ENCODE measurements at places on chromosomes 13 and 19.

DNA sequence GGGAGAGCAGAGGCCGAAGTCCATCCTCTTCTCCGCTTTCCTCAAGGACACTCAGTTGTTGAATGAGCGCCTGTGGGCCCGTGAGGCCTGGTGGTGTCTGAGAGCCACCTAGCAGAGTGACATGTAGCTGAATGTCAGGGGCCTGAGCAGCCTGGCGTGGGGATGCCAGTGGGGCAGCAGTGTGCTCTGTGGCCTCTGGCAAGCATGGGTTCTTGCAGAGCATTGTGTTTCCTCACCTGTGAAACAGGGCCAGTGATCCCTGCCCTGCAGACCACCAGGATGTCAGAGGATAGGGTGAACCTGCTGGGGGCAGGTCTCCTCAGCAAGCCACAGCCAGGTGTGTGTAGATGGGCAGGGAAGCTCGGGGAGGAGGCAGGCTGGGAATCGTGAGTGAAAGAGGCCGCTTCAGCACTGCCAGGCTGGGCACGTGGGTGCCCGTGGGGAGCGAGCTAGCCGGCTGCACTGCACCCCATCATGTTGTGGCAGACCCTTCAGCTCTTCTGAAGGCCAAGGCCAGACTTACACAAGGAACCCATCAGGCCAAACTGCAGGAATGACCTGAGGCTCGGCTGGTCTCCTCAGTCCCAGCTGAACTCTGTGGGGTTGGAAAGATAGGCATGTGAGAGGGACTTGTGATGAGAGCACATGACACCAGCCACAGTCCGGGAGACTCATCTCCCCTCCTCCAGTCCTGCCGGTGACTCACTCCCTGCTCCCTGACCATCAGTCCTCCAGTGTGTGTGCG lies 5.0 kb downstream of the PPP1R37 start:
- DNase-seq, result no peak

GRCh38 chr13:96781141-96781540 lies 213.1 kb downstream of the OXGR1 start:
- DNase-seq, result no peak

GRCh38 chr13:27026396-27026795 lies 145.2 kb downstream of the USP12 start:
- no peak for DNase-seq

- DNase-seq, result no peak
Observed at GRCh38 chr13:95222733-95223018, 78.6 kb downstream of the ABCC4 start.

DNA sequence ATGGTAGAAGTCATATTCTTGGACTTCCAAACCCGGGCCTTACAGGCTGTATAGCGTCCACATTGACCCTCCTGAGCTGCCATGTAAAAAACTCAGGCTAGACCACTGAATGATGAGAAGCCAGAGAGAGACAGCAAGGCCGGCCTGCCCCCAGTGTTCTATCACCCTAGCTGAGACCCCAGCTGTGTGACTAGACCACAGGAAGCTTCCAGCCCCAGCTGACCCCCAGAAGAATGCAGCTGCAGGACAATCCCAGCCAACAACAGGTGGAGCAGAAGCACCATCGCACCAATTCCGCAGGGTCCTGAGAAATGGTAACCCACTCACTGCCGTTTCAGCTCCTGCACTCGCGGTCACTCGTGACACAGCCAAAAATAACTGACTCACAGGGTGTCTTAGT lies 2.9 kb upstream of the ATP11A start:
- no peak for DNase-seq

- no peak for DNase-seq
Observed at GRCh38 chr13:28753946-28754345, 35.2 kb upstream of the SLC46A3 start.

GRCh38 chr13:69291292-69291906 lies 816.2 kb upstream of the ATXN8OS start:
- DNase-seq, result no peak

- no peak for DNase-seq
Observed at GRCh38 chr19:55146705-55147273, 2.2 kb downstream of the TNNT1 start.

- DNase-seq, result no peak
Observed at GRCh38 chr19:2978166-2978767, 903 bp downstream of the TLE6 start.

- no peak for DNase-seq
Observed at GRCh38 chr19:47003611-47004465, 15.8 kb upstream of the NPAS1 start.

DNA sequence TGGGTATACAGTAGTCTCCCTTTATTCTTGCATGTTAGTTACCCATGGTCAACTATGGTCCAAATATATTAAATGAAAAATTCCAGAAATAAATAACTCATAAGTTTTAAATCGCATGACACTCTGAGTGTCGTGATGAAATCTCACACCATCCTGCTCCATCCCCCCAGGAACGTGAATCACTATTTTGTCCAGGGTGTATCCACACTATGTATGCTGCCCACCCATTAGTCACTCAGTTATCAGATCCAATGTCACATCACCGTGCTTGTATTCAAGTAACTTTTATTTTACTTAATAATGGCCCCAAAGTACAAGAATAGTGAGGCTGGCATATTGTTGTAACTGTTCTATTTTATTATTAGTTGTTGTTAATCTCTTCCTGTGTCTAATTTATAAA lies 115.8 kb upstream of the SERP2 start:
- no peak for DNase-seq

DNA sequence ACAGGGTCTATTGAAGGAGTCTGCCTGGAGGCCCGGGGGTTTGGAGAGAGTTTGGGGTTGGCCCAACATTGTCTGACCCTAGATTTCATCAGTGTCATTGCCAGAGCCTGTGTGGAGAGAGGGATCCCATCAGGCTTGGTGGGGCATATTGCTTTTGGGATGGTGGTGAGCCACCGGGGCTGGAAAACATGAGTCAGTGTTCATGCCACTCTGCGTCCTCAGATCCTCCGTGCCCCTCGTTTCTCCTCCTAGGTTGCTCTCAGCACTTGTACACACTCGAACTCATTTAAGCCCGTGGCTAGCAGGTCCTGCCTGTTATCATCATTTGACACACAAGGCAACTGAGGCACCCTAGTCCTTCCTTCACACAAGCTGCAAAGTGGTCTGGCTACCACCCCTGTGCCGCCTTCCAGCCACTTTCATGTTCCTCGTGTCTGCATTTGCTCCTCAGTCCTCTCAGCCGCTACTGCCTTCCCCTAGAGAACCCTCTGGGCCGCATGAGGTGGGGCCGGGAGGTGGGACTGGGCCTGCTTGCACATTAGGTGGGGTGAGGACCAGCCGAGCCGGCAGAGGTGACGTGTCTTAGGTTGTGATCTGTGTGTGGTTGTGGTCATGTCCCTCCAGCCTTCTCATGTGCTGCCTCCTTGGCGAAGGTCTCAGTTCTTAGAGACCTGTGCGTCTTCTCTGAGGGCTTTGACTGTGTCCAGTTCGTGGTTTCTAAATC lies 3.6 kb downstream of the NACC1 start:
- DNase-seq, result no peak

- no peak for DNase-seq
Observed at GRCh38 chr19:12751635-12752034, at the start of gene BEST2. TSS of gene BEST2 (plus strand) at chr19:12751791. CDS start at chr19:12752593, 802 bp downstream.

GRCh38 chr13:72523049-72523448 lies 204.4 kb downstream of the MZT1 start:
- DNase-seq, result no peak

GRCh38 chr13:25688536-25688935 lies 316.8 kb downstream of the ATP8A2 start:
- no peak for DNase-seq

DNA sequence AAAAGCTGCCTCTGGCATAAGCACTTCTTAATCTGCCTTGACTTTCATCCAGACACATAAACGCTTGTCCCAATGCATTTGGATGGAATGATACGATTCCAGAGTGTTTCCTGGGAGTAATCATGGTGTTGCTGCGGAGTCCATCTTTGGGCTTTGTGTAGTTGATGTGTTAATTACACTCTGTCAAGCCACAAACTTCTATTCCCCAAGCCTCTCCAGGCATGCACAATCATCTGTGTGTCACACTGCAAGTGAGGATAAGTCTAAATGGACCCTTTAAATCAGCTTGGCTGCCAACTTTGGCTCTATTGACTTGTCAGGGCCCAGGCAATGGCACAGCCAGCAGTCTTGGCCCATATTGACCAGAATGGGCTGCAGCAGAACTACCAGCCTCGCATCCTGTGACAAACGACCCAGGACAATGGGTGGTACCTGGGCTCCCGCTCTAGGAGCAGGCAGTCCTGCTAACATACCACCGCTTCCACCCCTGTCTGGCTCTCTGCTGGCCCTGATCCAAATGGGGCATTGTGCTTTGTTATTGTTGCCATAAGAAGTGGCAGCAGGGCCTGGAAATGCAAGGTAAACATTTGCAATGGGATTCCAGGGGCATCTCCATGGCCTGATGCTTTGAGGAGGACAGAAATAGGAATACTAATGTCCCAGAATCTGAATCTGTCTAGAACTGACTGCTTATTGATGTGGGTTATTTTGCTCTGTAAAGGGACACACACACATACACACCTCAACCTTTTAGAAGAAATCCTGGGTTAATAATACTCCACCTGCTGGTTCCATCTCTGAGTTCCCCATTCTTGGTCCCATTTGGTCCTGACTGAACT lies 127.2 kb downstream of the DNAJC15 start:
- no peak for DNase-seq

DNA sequence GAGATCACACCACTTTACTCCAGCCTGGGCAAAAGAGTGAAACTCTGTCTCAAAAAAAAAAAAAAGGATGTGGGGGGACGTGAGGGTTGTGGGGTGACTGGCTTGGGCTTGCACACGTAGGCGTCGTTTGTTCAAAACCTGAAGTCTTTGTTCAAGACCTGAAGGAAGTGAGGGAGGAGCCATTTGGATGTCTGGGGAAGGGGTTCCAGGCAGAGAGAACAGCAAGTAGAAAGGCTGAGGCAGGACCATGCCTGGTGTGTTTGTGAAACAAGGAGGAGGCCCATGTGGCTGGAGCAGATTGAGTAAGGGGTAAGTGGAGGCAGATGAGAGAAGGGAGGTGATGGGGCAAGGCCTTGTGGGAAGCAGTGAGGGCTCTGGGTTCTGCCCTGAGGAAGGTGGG lies 27.8 kb downstream of the PIN1 start:
- DNase-seq, result no peak

GRCh38 chr19:583198-583967 lies 6.3 kb upstream of the HCN2 start:
- DNase-seq, result no peak

DNA sequence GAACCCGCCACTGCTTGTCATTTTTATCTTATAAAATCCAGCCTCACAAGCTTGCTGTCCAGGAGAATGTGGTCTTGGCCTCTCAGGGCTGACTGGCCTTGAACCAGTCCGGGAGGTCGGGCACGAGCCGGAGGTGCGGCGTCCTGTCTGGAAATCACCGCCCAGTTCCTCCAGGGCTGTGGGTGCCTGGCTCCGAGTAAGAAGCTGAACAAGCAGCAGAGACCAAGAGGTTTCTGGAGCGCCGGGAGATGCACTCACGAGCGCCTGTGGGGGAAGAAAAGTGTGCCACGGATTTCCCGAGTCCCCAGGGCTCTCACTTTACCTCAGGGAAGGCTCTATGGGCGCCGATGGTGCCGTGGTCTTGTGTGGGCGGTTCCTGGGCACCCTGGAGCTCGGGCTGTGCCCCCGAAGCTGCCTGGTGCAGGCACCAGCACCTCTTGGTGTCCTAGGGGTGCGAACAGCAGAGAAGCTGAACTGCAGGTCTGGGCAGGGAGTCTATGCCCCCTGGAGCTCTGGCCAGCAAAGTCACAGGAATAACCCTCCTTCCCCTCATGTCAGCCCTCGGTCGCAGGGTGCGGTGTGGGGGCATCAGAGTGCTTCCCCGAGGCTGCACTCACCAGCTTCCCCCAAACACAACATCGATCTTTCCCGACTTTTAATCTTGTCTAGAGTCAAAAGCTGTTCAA lies 50.0 kb downstream of the GAS6 start:
- no peak for DNase-seq

DNA sequence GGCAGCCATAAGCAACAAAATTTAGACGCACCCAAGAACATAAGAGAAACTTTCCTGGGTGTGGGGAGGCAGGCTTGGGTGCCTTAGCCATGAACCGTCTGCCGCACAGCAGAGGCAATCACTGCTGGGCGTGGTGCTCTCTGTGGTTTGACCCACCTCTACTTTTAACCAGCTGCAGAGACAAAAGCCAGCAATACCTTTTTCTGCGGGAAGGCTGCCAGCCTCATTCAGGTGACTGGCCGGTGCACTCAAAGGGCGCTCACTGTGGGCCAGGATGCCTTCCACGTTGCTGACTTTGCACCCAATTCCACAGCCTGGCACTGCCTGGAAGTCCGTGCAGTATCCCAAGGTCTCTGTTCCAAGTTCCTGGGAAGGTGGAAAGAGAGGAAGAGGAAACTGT lies 69.1 kb downstream of the ATP7B start:
- no peak for DNase-seq

DNA sequence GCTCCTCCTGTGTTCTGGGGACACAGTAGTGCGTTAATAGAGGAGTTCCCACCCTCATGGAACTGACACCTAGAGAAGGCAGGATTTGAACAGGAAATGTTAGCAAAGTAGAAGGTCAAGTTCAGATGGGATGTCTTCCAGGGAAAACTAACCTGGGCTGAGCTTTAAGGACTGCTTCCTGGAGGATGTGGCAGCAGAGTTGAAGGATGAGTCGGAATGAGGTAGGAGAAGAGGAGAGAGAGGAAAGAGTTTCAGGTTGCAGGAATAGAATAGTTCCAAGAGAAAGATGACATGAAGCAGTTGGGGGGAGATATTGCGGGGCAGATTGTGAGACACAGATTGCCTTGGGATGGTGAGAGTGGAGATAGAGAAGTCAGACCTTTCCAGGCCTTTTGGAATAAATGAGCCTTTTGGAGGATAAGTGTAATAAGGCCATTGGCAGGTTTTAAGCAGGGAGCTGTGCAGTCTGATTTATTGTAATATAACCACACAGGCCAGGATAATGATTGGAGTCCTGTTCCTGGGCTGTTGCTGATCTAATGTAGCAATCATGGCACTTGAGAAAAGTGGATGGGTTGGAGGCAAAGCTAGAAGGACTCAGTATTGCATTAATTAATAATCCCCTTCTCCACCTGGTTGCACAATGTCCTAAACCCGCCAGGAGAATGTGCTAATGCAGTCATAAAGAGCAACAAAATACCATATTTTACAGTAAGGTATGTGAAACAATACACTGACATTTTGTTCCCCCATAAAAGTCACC lies 205.4 kb downstream of the SHISA2 start:
- no peak for DNase-seq
